Activated T-helper 1 cell treated with anti-CD3 and anti-CD28 coated beads, Interleukin-2, amount 50 U/mL, for 16 hours (primary cell): ENCODE measurements at places on chromosomes 12 and 14.

GRCh38 chr12:4584896-4585295 is 22.9 kb downstream of the DYRK4 start:
- DNase-seq: no peak

DNA sequence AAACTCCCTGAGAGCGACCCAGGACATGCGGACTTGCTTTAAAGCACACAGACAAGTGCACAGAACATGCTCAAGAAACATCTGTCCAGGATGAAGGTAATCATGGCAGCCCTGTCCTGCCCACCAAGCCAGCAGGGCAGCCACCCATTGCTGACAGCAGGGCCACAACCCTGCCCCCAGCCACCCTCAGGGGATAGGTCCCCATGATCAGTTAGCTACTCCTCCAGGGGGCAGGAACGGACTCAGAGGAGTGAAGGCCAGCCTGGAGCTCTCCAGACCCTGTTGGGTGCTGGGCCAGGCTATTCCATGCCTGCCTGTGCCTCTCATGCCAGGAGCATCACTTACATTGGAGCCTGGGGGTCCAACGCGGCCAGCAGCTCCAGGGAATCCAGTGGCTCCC is 15.8 kb downstream of the TMEM106C start:
- no peak for DNase-seq

DNA sequence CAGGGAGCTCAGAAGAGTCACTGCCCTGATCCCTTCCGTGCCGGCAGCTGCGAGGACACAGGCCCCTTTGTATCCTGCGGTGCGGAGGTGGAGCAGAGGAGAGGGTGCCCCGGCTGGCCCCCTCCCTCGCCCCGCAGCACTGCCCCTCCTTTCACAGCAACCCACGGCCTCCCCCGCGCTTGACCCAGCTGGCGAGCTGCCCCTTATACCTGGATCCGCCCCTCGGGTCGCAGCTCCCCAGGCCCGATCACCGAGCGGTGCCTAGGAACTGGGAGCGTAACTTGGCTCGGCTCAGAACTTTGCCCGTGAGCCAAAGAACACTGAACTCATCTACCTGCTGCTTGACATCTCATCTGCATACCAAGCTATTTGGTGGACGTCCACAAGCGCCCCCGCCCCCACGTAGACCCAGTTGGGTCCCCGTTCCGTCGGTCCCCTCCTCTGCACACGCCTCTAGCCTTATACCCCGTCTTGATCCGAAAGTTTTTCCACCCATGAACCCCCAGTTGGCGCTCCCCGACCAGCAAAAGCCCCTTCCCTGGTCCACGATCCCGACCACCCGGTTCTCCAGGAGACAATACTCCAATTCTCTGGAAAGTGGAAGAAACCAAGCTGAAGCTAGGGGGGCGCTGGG is 697 bp upstream of the DNAJC14 start:
- DNase-seq: no peak

DNA sequence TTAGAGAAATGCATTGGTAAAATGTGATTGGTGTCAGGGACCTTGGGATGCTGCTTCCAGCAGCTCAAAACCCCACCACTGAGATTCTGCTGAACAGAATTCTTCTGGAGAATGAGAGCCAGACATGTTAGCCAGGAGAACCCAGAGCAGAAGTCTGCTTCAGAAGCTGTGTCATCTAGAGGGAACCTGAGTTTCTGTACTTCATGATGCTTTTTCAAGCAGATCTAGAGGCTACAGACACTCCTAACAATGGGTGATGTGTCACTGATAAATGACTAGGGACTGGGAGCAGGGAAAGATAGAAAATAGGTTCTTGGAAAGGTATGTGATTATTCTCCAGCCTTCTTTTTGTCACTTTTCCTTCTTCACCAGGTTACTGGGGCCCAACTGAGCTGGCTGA is 41.6 kb downstream of the KANSL2 start:
- DNase-seq: no peak

GRCh38 chr14:105617201-105617777 is 90.9 kb downstream of the TMEM121 start:
- no peak for DNase-seq

DNA sequence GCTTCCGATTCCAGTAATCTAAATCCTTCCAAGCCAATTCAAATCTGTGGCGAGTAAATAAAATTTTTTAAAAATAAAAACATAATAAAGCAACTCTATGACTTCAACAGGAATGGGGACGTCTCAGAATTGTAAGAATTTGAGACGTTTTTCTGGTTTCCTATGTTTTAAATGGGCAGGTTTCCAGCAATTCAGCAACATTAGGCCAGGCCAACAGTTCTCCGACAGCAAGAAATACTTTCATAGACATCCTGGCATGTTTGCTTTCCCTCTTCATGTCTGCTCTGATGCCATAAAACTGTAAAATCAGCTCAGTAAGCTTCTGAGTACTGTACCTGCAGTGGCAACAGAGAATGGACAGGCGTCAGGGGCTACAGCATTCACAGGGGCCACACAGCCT is 35.8 kb upstream of the DICER1 start:
- DNase-seq: no peak

- DNase-seq: no peak
Measured at GRCh38 chr12:120735181-120735580, 9.6 kb downstream of the ACADS start.

- DNase-seq: no peak
Measured at GRCh38 chr14:39351708-39352107, 80.5 kb downstream of the FBXO33 start.

GRCh38 chr14:50529288-50530179 is 2.8 kb downstream of the MAP4K5 start:
- no peak for DNase-seq

- no peak for DNase-seq
Measured at GRCh38 chr12:58710901-58711300, 209.4 kb downstream of the LRIG3 start.

DNA sequence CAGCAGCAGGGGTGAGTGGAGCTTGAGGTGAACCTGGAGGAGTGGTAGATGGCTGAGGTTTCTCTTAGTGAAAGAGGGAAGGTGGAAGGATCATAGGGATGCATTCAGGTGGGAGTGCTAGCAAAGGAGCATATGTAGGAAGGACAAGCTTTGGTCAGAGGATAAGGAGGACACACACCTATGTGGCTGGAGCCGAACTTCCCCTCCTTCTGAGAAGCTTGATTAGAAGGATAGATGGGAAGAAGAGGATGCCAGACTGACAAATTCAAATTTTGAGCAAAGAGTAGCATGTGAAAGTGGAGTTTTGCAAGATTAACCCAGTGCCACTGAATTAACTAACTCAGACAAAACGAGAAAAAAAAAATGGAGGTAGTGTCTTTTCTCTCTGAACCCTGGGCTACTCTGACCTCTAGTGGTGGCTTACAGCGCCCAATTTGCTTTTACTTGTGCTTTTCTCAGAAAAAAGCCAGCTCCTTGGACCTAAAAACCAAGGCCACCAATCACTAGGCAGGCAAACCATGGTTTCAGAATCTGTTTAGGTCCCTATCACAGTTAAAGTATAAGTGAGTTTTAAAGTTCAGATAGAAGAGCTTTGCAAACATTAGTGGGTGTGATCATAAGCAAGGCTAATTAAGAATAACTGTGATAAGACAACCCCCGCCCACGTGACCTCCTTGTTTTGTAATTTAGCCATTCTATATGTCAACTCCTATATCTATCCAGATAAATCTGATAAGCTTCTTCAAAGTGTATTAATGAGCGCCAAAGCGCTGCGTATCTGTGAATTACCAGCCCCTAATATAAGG is 15.5 kb downstream of the EMP1 start:
- peak; percentile 37 for DNase-seq

GRCh38 chr12:120242275-120242799 is 23.2 kb downstream of the PXN start:
- DNase-seq: no peak

GRCh38 chr12:63047146-63047545 is 103.9 kb downstream of the AVPR1A start:
- DNase-seq: no peak

DNA sequence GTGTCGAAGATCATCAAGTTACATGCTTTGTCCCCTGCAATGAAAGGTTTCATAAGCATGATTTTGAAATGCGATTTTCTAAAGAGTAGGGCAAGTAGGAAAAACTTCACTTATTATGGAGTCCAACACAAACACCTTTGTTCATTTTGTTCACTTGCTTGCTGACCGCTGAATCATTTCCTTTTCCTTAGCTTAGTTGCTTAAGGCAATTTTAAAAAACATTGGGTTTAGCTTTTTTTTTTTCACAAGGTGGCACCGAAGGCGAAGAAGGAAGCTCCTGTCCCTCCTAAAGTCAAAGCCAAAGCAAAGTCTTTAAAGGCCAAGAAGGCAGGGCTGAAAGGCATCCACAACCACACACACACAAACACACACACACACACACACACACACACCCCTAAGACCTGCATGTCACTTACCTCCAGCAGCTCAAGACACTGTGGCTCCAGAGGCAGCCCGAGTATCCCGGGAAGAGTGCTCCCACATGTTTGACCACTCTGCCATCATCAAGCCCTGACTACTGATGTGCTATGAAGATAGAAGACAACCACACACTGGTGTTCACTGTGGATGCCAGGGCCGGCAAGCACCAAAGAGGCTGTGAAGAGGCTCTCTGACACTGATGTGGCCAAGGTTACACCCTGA is 11.4 kb downstream of the MANSC1 start:
- DNase-seq: no peak

- DNase-seq: no peak
Measured at GRCh38 chr14:23610815-23611289, 25.3 kb upstream of the DHRS2 start.

GRCh38 chr12:52319097-52319496 is 2.1 kb downstream of the KRT83 start:
- no peak for DNase-seq

- DNase-seq: no peak
Measured at GRCh38 chr12:5466521-5466960, 34.6 kb downstream of the NTF3 start.

- DNase-seq: no peak
Measured at GRCh38 chr12:113276306-113276705, 55.0 kb downstream of the TPCN1 start.

- no peak for DNase-seq
Measured at GRCh38 chr12:93741659-93742109, 64.5 kb downstream of the CRADD start.

GRCh38 chr14:39912192-39913100 is 480.2 kb upstream of the FBXO33 start:
- DNase-seq: no peak

GRCh38 chr12:39780411-39780912 is 160.9 kb upstream of the ABCD2 start:
- DNase-seq: no peak
